Astrocyte (in vitro differentiated cells and primary cell): ENCODE measurements at places on chromosomes 3 and 15. TPM values are rescaled to one million over a fixed set of nuclear protein-coding genes. Genes with fewer than 3 reads are reported as not detected.

- DNase-seq: no peak
Observed at GRCh38 chr3:66692042-66692765, 191.4 kb upstream of the LRIG1 start.

DNA sequence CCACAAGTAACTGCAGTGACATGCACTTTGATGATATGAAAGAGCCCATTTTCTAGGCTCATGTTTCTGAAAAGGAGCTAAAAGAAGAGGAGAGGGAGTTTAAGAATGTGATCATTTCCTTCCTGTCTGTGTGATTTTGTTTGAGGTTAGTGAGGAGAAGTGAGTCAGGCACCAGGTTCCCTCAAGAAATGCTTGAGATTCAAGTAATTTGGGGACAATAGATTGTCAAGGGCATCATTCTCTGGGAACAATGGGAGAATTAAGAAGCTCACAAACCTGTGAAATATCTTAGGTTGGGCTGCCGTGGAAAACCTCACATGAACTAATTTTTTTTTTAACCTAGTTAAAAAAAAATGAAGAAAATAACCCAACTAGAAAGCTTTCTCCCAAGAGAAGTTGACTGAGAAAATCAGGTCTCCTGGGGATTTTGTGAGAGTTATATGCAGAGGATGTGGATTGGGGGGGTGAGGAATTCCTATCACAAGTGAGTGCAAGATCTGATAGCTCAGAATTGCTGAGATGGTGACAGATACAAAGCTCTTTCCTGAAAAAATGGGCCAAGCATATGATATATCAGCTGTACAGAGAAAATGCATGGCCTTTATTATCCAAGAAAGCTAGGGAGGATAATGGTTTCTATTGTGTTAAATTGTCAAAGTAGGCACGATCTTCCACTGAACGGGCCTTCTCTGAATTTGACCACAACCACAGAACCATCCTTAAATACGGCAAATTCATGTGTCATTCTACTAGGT, 203.3 kb downstream of the FEZF2 start:
- DNase-seq: peak; percentile 74

PLSCR1 gene
- total RNA-seq: 178 and 217 TPM in 2 replicates

TMEM45A gene
- total RNA-seq: 35.5 and 49.7 TPM in 2 replicates

DNA sequence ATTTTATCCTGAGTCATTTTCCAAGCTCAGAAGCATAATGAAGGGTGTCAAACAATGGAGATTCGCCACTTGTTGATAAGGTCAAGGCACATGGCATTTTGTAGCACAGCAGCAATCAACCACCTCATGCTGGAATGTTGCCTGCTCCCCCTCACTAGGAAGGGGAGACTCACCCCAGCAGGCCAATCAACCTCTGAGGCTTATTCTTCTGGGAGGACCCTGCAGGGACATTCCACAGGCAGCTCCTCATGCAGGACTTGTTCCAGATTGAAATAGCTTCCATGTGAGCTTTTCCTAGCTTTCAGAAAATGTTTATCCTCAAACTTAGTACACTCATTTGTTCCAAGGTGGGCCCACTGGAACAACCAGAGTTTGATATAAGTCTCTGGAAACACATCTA, 77.6 kb downstream of the SSR3 start:
- DNase-seq: peak; percentile 87

DNA sequence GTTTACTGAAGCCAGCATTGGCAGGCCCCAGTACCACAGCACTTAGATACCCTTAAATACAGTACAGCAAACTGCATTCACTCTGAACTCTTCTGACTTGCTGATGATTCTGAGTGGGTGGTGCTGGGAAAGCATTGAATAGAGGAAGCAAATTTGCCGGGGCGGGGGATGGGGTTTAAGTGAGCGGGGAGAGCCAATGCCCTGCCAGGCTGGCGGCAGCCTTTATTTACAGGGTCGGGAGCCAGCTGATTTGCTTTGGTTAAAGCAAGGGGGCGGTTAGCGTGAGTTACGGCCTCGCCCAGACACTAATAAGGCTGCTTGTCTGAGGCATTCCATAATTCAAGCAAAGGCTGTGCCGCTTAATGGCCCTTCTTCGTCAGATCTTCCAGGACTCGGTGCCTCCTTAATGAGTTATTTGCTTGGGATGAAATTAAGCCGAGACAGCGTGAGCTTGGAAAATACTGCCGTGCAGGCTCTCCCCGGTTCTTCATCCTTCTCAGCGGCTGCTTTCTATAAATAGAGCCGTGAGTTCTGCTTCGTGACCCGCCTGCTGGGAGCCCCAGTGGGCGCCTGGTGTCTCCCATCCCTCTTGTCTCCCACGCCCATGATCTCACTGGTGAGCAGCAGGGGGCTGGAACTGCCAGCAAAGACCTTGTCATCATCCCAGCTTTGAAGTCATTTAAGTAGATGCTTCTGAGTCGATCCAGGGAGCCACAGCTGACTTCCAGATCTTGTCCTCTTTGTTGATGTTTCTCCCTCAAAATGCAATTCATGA, 25.8 kb downstream of the SPSB4 start:
- peak; percentile 60 for DNase-seq

DNA sequence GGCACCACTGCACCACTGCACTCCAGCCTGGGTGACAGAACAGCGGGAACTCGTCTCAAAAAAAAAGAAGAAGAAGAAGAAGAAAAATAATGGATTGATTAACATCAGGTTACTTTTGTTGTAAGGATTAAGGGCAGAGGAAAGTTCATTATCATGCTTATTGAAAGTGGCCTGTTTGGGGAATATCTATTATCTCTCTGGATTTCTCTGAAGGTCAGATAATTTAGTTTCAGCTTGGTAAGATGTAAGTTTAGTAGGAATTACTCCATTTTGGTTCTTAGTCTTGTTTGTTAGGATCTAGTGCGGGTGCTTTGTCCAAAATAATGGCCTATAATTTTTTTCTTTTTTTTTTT, 2.5 kb upstream of the MTMR14 start:
- DNase-seq: no peak

- peak; percentile 47 for DNase-seq
Observed at GRCh38 chr3:50299929-50300680, 900 bp upstream of the HYAL3 start.

DNA sequence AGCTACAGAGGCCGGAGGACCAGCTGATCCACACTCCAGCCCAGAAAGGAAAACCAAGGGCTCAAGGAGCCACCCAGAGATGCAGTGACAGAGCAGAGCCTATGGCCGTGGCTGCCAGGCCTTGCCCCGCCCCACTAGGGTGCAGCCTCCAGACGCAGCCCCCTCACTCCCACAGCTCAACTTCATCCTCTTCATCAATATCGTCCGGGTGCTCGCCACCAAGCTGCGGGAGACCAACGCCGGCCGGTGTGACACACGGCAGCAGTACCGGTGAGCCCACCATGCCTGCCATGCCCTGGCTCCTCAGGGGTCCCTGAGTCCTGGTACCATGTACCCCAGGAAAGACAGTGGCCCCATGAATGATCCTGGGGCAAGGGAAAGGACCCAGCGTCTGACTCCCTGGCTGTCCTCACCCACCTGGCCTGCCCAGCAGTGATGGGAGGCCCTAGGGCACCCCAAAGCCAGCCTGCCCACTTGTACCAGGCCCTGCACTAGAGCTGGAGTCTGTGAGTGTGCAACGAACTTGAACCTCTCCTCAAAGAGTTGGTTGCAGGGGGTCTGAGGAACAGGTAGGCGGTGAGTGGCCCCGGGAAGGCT, 24.2 kb downstream of the PTH1R start:
- no peak for DNase-seq

ADAMTS9 gene
- 7.5 and 8.3 TPM in 2 replicates for total RNA-seq

GRCh38 chr3:48241796-48242455, 1.0 kb downstream of the ZNF589 start:
- no peak for DNase-seq

DNA sequence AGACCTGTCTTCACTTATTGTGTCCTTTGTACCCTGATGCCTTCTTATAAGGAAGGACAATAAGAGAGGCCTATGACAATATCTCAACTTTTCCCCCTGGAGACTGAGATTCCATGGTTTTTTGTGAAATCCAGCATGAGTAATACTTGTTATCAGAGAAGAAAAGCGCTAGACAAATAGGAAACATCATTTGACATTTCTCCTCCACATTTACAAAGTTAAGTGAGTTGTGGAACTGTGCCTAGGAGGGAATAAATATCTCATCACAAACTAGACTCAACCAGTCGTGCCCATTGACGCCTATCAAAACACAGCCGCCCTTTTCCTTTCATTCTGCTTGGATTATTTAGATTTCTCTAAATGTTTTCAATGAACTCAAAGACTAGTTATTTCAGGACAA, 253.1 kb downstream of the MECOM start:
- DNase-seq: peak; percentile 3

MYZAP gene
- 0.41 TPM in 1 of 2 replicates, not detected in the other for total RNA-seq

DNA sequence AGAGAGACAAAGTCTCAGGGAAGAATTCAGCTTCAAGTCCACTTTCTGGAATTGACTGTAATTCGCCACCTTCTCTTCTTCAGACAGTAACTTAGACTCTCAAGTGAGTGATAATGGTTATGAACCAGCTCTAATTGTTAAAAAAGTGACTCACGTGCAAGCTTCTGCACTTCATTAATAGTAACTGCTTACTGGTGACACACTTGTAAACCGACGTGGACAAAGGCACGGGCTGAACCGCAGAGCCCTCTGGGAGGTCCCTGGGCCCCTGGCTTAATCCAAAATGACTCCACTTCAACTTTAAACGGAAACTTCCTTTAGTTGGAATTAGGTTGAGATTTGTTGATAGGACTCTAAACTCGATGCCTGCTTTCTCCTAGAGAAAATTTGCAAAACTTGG, 17.0 kb downstream of the MUC4 start:
- DNase-seq: no peak

- DNase-seq: no peak
Observed at GRCh38 chr3:183192650-183193300, 30.2 kb upstream of the LAMP3 start.

DNA sequence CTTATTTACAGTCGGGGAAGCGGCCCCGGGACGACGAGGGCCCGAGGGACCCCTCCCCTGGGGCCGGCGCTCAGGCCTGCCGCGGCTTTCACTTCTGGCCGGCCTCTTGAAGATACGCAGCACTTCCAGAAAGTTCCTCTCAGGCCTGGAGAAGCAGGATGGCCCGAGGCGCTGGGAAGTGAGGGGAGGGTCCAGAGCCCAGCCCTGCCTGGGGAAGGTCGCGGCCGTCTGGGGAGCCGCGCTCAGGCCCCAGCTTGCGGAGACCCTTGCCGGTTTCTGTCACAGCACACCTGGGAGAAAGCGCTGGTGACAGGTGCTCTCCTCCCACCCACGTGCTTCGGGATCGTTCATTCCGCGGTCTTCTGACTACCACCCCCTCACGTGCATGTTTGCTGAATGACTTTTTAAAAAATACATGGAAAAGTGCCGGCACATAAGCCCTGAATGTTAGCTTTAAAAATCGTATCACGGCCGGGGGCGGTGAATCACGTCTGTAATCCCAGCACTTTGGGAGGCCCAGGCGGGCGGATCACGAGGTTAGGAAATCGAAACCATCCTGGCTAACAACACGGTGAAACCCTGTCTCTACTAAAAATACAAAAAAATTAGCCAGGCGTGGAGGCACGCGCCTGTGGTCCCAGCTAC, 727 bp upstream of the TM2D3 start:
- no peak for DNase-seq

DNA sequence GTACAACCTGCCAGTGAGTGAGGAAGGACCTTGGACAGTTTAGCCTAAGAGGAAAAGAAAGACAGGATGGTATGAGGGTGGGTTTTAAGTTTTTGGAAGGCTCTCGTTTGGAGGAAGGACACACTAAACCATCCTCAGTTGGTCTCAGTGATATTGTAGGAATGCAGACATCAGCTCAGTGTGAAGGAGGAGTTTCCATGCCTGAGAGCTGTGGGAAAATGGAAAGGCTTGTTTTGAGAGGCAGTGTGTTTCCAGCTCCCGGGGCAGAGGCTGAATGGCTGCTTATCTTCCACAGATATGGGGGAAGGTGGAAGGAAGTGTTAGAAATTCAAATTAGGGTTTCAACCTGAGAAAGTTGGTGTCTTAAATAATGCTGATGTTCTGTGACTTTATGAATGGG, 89.6 kb upstream of the MYZAP start:
- no peak for DNase-seq

FGD5 gene
- total RNA-seq: 2.0 and 2.6 TPM in 2 replicates

- DNase-seq: no peak
Observed at GRCh38 chr15:43270676-43271306, 4.1 kb upstream of the TGM5 start.
